CD4-positive, alpha-beta T cell treated with Interleukin-4 for 4 hours (primary cell): ENCODE measurements at places on chromosomes 1 and 21.

GRCh38 chr1:37905727-37906126 is 41.1 kb downstream of the INPP5B start:
- DNase-seq = no peak

DNA sequence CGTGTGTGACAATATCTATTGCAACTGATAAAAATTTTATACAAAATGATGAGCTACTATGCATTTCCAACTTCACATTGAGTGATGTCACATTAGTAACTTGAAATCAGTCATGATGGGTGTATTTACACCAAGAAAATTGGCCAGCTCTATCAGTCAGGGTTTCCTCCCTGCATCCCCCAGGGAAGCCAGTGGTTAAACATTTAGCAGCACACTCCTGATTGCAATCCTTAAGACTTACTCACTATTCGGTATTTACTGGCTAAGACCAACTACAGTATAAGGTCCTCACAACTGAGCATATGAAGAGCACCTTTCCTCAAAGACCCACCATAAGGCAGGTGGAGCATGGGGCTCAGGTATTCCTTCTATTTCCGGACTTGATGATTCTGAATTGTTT is 41.3 kb upstream of the PTGFRN start:
- no peak for DNase-seq

DNA sequence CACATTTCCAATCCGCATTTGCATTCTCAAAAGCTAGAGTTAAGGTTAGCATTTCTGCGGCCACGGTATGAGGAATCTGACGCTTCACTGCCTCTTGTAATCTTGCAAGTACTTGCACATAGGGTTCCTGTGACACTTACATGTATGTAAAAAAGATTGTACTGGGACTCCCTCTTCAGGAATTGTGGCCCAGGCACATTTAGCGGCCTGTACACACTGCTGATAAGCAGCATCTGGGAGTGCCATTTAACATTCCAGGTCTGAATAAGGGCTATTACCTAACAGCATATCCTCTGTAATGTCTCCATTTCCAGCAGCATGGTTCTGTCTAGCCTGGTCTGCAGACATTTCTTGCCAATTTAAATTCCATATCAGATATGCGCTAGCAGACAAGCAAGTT is 75.7 kb downstream of the AXDND1 start:
- DNase-seq = no peak

DNA sequence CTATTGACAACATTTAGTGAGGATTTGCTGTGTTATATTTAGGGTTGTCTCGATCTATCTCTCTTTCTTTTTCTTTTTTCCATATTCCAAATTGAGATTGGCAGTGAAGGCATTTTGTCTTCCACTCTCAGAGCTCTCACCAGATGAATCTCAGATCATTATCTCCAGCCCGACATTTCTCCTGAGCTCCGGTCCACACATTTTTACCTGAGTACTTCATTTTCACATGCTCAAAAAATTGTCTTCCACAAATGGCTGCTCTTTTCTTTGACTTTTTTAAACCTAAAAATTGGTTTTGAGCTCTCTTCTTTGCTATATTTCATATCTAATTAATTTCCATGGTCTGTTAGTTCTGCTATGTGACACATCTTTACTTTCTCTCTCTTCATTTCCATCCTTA is 56.9 kb upstream of the ASB17 start:
- DNase-seq = no peak

- DNase-seq = no peak
Observed at GRCh38 chr1:219347921-219348391, 174.3 kb downstream of the LYPLAL1 start.

- peak; percentile 27 for DNase-seq
Observed at GRCh38 chr1:182889997-182890396, 50.9 kb downstream of the DHX9 start.

DNA sequence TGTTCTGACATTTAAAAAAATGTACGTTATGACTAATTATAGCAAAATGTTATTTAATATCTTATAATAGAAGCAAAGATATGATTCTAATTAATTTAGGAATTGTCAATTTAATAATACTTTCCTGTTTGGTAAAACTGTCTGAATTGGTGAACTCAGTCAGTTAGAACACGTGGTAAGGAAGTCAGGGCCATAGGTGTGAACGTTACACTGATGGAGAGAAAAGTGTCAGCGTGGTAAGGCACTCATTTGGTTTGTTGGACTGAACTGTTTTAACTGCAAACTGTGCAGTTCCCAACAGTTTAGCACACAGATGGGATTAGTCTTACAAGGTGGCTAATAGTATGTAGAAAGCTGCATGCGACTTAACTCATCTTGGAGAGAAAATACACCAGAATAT is 102.9 kb downstream of the EPB41 start:
- DNase-seq = peak; percentile 10

DNA sequence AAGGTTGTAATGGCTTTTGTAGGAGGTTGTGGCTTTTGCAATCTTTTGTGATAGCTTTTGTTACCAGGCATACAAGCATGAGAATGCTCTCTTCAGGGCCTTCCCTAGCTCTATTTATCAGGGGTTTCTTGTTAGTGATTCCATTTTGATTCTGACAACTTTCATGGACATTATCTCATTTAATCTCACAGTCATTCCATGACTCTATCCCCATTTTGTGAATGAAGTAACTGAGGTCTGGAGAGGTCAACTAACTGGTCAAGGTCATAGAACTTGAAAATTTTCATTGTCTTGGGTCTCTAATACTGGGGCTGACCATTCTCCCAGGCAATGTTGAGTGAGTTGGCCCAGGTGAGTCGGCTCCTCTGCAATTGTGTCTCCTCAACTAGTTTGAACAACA is 11.2 kb upstream of the LAMTOR5 start:
- DNase-seq = no peak

GRCh38 chr1:47624531-47624930 is 186.7 kb downstream of the FOXD2 start:
- no peak for DNase-seq

- no peak for DNase-seq
Observed at GRCh38 chr1:92992054-92992453, 30.8 kb upstream of the DIPK1A start.

- no peak for DNase-seq
Observed at GRCh38 chr1:240843798-240844197, 231.8 kb upstream of the GREM2 start.

DNA sequence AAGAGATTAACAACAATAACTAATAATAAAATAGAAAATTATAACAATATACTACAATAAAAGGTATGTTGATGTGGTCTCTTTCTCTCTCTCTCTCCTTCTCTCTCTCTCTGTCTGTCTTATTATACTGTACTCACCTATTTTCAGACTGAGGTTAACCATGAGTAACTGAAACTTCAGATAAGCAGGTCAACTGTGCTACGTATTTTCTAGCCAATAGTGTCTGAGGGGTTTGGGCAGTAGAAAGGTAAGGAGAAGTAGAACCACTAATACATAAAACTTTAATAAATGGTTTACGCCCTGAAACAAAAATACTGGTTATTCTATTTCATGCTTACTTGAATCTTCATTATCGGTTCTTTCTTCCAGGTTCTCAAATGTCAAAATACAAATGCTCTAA is 71.0 kb upstream of the LRRC53 start:
- DNase-seq = no peak

DNA sequence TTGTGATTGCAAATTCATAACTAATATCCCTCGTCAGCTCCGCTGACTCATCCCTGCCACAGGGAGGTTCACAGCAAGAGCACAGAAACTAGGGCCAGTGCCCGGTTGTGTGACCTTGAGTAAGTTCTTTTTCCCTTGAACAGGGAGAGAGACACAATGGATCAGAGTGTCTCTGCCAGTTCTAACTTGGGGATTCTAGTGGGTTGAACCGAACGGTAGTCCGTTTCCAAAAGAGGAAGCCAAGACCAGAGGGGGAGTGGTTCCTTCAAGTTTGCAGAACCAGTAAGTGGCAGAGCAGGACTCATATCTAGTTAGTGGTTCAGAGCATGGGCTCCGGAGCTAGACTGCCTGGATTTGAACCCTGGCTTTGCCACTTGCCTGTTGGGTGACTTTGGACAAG is 4.9 kb upstream of the SHISA4 start:
- peak; percentile 6 for DNase-seq

DNA sequence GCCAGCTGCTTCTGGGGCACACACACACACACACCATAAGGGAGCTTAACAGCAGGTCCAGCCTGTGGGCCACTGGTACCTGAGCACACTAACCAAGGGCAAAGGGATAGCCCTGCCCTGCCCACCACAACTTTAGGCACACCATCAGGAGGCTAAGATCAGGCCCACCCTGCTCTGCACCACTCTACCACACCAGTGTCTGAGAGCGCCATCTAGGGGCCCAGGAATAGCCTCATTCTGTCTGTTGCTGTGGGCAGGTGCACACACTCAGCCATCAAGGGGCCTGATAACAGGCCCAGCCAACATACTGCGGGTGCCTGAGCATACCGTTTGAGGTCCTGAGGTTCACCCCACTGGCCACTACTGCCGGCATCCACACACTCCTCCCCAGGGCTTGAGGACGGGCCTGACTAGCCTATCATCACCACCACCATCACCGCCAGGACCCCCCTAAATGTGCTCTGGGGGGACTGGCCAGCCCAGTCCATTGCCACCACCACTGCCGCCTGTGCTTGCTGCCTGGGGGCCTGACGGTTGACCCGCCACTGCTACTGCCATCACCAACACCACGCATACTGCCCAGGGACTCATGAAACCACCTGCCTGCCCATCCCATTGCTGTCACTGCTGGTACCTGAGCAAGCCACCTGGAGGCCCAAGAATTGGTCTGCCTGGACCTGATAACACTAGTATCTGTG is 31.3 kb downstream of the NSL1 start:
- DNase-seq = peak; percentile 34

DNA sequence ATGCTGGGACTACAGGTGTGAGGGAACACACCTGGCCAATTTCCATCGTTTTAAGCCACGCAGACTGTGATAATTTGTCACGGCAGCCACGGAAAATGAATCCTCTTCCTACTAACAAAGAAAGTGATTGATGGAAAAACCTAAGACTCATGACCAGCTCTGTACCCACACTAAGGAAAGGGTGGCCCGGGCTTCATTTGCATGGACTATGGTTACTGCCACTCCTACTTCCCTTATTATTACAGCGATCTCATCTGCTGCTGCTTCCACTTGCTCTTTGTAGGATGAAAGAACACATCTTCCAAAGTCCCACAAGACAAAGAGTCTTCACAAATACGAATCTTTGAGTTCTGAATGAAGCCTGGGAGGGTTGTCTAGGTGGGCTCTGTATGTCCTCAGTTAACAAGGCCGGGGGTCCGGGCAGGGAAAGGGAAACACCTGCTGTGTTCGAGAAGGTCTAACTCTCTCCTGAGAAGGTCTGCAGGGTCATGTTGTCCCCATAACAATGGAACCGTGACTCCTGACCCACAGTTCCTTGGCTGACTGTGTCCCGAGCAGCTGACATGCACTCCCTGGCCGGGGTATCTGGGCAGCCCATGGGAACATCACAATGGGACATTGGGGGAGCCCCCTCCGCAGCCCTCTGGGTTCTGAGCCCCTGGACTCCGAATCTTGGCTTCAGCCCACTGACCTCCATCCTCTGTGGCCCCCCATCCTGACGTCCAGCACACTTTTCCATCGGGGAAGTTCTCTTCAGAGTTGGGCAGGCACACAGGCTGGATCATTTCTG is 13.3 kb upstream of the TFF1 start:
- no peak for DNase-seq

GRCh38 chr1:224676551-224676950 is 60.4 kb downstream of the CNIH3 start:
- DNase-seq = no peak

GRCh38 chr1:86515597-86515996 is 31.3 kb upstream of the CLCA4 start:
- no peak for DNase-seq

GRCh38 chr1:145997016-145997717 is 788 bp upstream of the TXNIP start:
- peak; percentile 87 for DNase-seq

GRCh38 chr1:222054416-222054815 is 312.5 kb upstream of the DUSP10 start:
- DNase-seq = no peak

DNA sequence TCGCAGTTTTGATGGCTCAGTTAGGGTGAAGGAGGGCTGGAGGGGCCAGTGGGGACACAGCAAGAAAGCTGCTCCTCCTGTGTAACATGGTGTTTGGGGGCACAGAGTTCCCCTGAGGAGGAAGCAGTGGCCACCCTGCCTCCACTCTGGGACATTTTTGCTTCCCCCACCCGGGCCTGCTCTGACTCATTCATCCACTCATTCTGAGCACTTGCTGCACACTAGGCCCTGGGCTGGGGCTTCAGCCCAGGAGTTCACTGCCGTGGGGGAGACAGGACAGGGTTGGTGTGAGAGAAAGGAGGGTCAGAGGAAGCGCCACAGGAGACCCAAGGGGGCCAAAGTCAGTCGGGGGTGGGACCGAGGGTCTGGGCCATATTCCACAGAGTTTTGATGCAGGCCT is 41.4 kb upstream of the ACOT11 start:
- no peak for DNase-seq
